ENCODE measurements at places on chromosomes 6 and 20.

- H3K27ac ChIP-seq, result no peak overlapping the region
- no peak overlapping the region for H3K4me3 ChIP-seq
- no peaks in the 10 kb centered on the region for H3K27me3 ChIP-seq
- H3K36me3 ChIP-seq, result no peaks in the 10 kb centered on the region
- DNase-seq, result no peak
Observed at GRCh38 chr6:142355520-142356174, 53.8 kb downstream of the ADGRG6 start.

GRCh38 chr6:7106752-7107577 lies 796 bp upstream of the RREB1 start:
- H3K36me3 ChIP-seq, result no peaks in the 10 kb centered on the region
- peak overlapping the region; percentile 85 for H3K4me3 ChIP-seq
- DNase-seq, result peak; percentile 32
- H3K27ac ChIP-seq, result peak overlapping the region; percentile 94

DNA sequence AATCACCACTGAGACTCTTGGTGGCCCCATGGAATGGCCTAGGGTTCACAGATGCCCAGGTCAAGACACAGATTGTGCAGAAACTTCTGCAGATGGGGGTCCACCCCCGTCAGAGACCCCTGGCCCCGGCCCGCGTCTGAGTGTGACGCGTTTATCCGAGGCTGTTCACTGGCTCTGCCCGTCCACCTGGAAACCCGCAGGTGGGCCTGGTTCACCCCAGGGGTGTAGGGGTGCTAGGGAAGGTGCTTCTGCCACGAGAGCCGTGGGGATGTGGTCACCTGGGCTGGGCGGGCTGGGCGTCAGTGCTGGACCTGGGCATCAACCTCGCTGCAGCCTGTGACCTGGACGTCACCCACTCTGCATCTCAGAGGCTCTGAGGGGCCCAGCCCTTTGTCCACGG lies 39.5 kb upstream of the GATA5 start:
- peaks cover 82% of the 10 kb centered on the region for H3K27me3 ChIP-seq
- no peak for DNase-seq
- H3K27ac ChIP-seq, result no peak overlapping the region
- H3K4me3 ChIP-seq, result no peak overlapping the region
- H3K36me3 ChIP-seq, result no peaks in the 10 kb centered on the region

DNA sequence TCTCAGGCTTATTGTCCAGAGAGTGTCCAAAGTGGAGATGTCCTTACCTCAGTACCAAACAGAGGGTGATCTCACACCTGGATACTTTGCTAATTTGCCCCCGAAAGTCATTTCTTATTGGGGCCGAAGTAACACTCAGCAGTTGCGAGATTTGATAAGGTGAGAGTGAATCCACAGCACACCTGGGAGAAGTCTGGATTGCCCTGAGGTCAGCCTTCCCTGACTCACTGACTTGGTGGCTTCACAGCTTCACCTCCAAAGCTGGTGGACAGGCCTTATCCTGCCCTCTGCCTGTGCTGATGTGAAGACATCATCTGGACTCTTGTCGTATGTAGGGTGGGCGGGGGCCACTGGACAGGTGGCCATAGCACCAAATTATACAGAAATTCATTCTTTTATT lies 101.9 kb upstream of the ARMC2 start:
- H3K4me3 ChIP-seq, result no peak overlapping the region
- H3K27ac ChIP-seq, result no peak overlapping the region
- no peaks in the 10 kb centered on the region for H3K27me3 ChIP-seq
- DNase-seq, result no peak

- peak overlapping the region; percentile 10 for H3K4me3 ChIP-seq
- no peaks in the 10 kb centered on the region for H3K4me1 ChIP-seq
- DNase-seq, result no peak
Observed at GRCh38 chr6:3500262-3501014, 43.6 kb upstream of the SLC22A23 start.

DNA sequence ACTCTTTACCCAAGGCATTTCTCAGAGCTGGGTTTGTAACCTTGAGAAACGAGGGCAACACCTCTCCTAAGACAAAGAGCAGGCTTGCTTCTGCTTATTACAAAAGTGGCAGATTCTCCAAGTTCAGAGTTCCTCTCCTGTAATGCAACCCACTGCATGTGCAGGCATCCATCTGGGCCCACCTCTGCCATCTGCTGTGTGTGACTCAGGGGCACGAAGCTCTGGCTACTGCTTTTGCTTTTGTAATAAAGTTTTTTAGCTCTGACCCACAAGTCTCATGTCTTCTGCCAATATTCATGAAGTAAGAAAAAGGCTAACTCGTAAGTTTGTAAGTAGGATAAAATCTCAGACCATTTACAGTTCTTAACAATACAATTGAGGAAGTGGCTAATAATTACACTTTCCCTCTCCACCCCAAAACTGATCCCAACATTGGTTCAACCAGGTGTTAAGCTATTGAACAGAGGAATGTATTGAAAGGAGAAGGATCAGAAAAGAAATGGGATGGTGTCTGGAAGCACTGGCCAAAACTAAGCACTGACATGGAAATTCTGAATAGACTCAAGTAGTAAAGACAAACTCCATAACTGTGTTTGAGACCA lies 51.7 kb upstream of the SMLR1 start:
- H3K36me3 ChIP-seq, result no peaks in the 10 kb centered on the region
- no peak overlapping the region for H3K4me3 ChIP-seq
- no peak for DNase-seq
- H3K4me1 ChIP-seq, result no peaks in the 10 kb centered on the region

- no peak for DNase-seq
- no peaks in the 10 kb centered on the region for H3K4me1 ChIP-seq
- H3K4me3 ChIP-seq, result no peak overlapping the region
- H3K27me3 ChIP-seq, result no peaks in the 10 kb centered on the region
- no peaks in the 10 kb centered on the region for H3K36me3 ChIP-seq
Observed at GRCh38 chr6:148041546-148041945, 301.1 kb upstream of the SASH1 start.

DNA sequence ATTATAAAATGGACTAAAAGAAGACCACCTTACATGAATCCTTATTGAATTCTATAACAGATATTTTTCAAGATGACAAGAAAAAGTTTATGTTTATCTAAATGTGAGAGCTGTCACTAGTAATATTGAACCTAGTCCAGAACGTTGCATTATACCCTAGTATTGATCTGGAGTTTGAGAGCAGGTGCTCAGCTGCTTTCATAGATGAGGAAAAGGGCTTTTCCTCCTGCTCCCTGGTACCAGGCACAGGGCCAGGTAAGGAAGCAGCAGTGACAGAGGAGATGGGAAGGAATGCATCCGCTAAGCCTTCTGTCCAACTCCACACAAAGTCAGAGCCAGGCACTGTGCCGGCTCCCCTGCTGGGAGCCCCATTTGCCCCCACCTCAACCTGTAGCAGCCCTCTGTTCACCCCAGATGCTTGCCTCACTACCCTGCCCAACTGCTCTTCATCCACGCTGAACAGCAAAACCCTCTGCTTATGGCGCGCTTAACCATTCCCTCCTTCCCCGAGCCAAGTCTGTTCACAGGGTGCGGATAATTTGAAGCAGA lies 393.1 kb downstream of the FRK start:
- H3K27me3 ChIP-seq, result no peaks in the 10 kb centered on the region
- no peak for DNase-seq
- H3K27ac ChIP-seq, result no peak overlapping the region

DNA sequence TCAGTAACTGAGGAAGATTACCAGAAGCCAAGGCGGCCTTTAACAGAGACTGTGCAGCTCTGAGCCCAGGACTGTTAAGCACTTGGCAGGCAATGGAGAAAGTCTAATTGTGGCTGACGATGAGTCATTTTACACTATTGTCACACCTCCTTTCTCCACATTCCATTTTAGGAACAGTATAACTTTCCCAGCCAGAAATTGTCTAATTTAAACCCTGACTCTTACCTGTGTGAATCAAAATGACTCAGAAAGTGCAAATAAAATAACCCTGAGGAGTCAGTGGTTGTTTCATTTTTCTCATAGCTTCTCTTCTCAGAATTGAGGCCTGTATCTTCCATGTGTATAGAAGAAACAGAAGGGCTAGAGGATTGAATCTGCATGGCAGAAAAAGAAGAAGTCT lies 40.0 kb upstream of the OPN5 start:
- no peaks in the 10 kb centered on the region for H3K27me3 ChIP-seq
- H3K27ac ChIP-seq, result no peak overlapping the region
- DNase-seq, result no peak
- no peaks in the 10 kb centered on the region for H3K4me1 ChIP-seq
- H3K36me3 ChIP-seq, result no peaks in the 10 kb centered on the region

DNA sequence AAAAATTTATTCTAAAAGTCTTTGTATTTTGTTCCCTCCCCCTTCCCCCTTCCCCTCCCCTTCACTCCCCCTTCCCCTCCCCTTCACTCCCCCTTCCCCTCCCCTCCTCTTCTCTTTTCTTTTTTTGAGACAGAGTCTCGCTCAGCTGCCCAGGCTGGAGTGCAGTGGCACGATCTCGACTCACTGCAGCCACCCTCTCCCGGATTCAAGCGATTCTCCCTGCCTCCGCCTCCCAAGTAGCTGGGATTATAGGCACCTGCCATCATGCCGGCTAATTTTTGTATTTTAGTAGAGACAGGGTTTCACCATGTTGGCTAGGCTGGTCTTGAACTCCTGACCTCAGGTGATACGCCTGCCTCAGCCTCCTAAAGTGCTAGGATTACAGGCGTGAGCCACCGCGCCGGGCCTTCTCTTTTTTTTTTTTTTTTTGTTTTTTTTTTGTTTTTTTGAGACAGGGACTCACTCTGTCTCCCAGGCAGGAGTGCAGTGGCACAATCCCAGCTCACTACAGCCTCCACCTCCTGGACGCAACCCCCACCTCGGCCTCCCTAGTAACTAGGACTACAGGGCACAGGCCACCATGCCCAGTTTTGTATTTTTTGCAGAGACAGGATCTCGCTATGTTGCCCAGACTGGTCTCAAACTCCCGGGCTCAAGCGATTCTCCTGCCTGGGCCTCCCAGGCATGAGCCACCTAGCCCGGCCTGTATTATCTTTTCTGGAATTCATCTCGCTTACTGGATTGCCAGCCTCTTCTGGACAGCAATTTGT lies 1.1 kb upstream of the AFG1L start:
- no peak for DNase-seq
- peak overlapping the region; percentile 95 for H3K27ac ChIP-seq
- no peaks in the 10 kb centered on the region for H3K36me3 ChIP-seq
- H3K4me1 ChIP-seq, result no peaks in the 10 kb centered on the region
- H3K27me3 ChIP-seq, result no peaks in the 10 kb centered on the region
- peak overlapping the region; percentile 93 for H3K4me3 ChIP-seq

DNA sequence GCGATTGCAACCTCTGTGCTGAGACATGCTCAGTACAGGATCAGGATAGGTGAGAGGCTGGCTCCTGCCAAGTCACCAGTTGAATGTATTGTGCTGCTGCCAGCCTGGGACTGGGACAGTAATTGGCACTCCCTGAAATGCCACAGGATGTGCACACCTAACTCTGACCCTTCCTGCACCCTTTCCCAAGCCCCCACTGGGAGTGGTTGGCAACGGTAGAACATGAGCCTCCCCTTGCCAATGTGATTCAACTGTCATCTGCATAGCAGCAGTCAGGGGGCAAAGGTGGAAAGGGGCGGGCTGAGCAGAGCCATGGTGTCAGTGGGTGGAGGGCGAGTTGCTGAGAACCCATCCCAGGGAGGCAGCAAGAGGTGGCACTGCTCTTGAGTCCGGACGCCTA lies 15.4 kb downstream of the SPINT3 start:
- no peaks in the 10 kb centered on the region for H3K4me1 ChIP-seq
- H3K4me3 ChIP-seq, result no peak overlapping the region
- H3K36me3 ChIP-seq, result no peaks in the 10 kb centered on the region
- peaks cover 12% of the 10 kb centered on the region for H3K27me3 ChIP-seq

DNA sequence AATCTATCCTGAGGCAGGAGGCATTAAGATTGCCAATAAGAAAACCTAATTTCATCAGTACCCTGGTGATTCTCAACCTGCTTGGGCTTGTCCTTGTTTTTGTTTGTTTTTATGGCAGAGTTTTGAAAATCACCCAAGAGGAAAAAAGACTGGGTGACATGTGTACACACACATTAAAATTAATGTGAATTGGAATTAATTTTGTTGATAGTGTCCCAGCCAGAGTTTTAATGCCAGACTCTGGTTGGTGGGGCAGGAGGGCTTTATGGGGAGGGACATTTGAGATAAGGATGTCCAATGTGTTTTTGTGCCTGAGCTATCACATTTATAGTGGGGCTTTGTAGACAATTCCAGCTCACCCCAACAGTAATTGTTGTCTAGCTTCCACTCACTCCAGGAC lies 184.6 kb downstream of the ID4 start:
- no peak overlapping the region for H3K4me3 ChIP-seq
- no peak overlapping the region for H3K27ac ChIP-seq
- no peaks in the 10 kb centered on the region for H3K27me3 ChIP-seq
- no peaks in the 10 kb centered on the region for H3K36me3 ChIP-seq
- no peak for DNase-seq
- H3K4me1 ChIP-seq, result no peaks in the 10 kb centered on the region

DNA sequence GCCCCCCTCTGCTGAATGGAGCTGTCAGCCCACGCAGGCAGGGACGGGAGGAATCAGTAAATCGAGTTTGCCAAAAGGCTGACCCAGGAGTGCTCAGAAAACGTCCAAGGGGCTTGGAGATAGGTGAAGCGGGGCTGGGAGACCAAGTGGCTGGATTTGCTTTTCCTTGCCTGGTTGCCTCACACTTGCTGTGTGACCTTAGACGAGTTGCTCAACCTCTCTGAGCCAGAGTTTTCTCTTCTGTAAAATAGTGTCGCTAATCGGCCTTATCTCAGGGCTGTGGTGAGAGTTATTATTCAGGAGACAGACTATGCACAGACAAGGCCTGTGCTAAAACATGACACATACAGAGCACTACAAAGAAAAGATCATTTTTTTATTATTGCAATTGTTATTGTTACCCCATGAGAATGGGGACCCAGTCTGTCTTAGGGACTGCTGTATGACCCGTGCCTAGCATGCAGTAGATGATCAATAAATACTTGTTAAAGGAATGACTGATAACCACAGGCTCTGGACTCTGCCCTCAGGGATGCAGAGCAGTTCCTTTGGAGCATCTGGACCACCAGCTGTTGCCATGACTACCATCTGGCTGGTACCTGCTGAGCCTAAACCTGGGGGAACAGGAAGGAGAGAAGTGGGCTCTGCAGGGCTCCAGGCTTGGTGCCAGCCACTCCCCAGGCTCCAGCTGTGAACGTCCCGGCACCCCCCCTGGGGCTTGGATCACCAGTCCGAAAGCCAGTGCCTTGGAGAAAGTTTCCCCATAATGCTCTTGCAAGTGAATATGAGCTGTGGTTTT lies 901 bp downstream of the KCNK15 start:
- no peaks in the 10 kb centered on the region for H3K27me3 ChIP-seq
- DNase-seq, result no peak
- H3K4me1 ChIP-seq, result no peaks in the 10 kb centered on the region
- peak overlapping the region; percentile 64 for H3K4me3 ChIP-seq

- no peaks in the 10 kb centered on the region for H3K36me3 ChIP-seq
- H3K4me3 ChIP-seq, result peak overlapping the region; percentile 44
- no peaks in the 10 kb centered on the region for H3K27me3 ChIP-seq
- no peaks in the 10 kb centered on the region for H3K4me1 ChIP-seq
- DNase-seq, result no peak
Observed at GRCh38 chr6:26304797-26305640, 60.0 kb upstream of the BTN3A2 start.

GRCh38 chr6:38349795-38350194 lies 289.9 kb downstream of the BTBD9 start:
- H3K36me3 ChIP-seq, result no peaks in the 10 kb centered on the region
- H3K27ac ChIP-seq, result no peak overlapping the region
- no peaks in the 10 kb centered on the region for H3K27me3 ChIP-seq

All from breast epithelium (tissue), 4 donors.